Testis (tissue), 5 donors: ENCODE measurements at places on chromosomes 16 and 17. TPM values are rescaled to one million over a fixed set of nuclear protein-coding genes. Genes with fewer than 3 reads are reported as not detected.

Gene CDH11
- polyA plus RNA-seq, result 32.5 TPM

Gene CBFA2T3
- polyA plus RNA-seq, result 7.1 TPM

Gene MPV17L
- polyA plus RNA-seq, result 3.7 TPM

Gene HS3ST4
- 0.37 TPM for polyA plus RNA-seq

Gene TPSD1
- polyA plus RNA-seq, result 1.1 TPM

Gene ZNF594
- 5.8 TPM for polyA plus RNA-seq

Gene VAT1L
- 5.2 TPM for polyA plus RNA-seq

Gene ITGA2B
- polyA plus RNA-seq, result 6.0 TPM

- no peaks in the 10 kb centered on the region for H3K36me3 ChIP-seq
- no peak overlapping the region for H3K27ac ChIP-seq
- no peak for DNase-seq
- no peaks in the 10 kb centered on the region for H3K27me3 ChIP-seq
Observed at GRCh38 chr17:73248532-73248931, 13.1 kb downstream of the CPSF4L start.

DNA sequence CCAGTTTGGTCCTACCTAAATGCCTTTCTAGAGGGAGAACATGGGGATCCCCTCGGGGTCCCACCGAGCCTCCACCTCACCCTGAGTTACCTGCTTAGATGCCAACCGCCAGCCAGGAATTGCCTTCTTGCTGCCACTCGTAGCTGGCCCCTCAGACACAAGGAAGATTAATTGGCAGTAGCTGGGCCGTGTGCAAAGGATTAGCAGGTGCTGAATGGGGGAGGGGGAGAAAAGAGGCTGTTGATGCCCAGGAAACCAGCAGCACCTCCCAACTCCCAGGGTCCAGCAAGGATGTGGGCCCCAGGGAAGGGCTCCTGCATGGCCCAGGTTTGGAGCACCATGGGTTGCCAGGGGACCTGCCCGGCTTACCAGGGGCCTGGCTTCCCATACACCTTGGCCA is at the start of gene CNGB1:
TSS of gene CNGB1 (minus strand) at position 159 of the 400 bp plus-strand sequence. CDS start 3,842 bp downstream, outside the sequence.
- no peaks in the 10 kb centered on the region for H3K27me3 ChIP-seq
- DNase-seq, result no peak
- H3K4me1 ChIP-seq, result peaks cover 3% of the 10 kb centered on the region
- no peak within 1 kb of the TSS for H3K4me3 ChIP-seq
- no peak within 1 kb of the TSS for H3K27ac ChIP-seq

DNA sequence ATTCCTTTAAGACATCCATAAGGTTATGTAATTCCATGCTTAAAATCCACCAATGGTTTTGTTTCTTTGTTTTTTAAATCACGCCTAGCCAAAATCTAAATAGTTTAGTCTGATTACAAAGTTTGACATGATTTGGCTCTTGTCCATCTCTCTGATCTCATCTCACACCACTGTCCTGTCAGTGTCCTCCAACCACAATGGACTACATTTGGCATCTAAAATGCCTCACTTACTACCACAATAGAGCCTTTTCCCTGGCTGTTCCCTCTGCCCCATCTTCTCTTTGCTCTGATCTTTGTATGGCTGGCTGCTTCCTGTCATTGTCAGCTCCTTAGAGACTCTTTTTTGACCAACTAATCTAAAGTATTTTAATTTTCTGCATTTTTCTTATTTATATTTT is 157.2 kb downstream of the MYO1D start:
- no peaks in the 10 kb centered on the region for H3K4me1 ChIP-seq
- no peak for DNase-seq
- H3K27me3 ChIP-seq, result no peaks in the 10 kb centered on the region
- no peak overlapping the region for H3K27ac ChIP-seq
- no peaks in the 10 kb centered on the region for H3K36me3 ChIP-seq
- H3K4me3 ChIP-seq, result no peak overlapping the region

- H3K27ac ChIP-seq, result no peak overlapping the region
- H3K4me1 ChIP-seq, result no peaks in the 10 kb centered on the region
- H3K4me3 ChIP-seq, result no peak overlapping the region
- no peaks in the 10 kb centered on the region for H3K36me3 ChIP-seq
- no peak for DNase-seq
Observed at GRCh38 chr16:27761816-27762215, 211.9 kb downstream of the KATNIP start.

DNA sequence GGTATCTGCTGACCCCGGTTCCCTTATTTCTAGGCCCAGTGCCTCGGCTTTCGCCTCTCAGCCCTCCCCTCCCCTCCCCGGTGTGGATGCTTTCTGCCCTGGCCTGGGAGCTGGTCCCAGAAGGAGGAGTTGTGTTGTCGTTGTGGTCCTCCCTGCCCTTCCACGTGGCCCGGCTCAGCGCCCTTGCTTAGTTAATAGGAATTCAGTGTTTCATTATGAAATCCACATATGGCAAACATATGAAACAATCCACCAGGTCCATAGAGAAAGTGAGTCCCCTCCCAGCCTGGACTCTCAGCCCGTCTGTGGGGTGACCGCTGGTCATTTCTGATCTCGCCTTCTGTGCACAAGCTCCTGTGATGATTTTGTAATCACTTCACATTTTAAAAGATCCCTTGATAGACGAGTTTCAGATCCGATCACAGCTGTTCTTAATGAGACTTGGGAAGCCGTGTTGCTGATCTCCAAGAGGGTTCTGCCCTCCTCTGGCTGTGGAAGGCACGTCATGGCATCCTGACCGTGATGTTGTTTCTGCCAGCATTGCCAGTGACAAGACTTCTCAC is 112.1 kb downstream of the BANP start:
- H3K27ac ChIP-seq, result no peak overlapping the region
- peaks cover 4% of the 10 kb centered on the region for H3K4me1 ChIP-seq
- no peak overlapping the region for H3K4me3 ChIP-seq
- no peaks in the 10 kb centered on the region for H3K27me3 ChIP-seq

GRCh38 chr17:28856028-28856574 is 1.3 kb downstream of the ERAL1 start:
- no peak for DNase-seq
- no peak overlapping the region for H3K27ac ChIP-seq
- no peaks in the 10 kb centered on the region for H3K36me3 ChIP-seq
- peaks cover 5% of the 10 kb centered on the region for H3K4me1 ChIP-seq
- H3K4me3 ChIP-seq, result no peak overlapping the region

GRCh38 chr17:31778523-31778922 is 80.5 kb downstream of the COPRS start:
- H3K4me3 ChIP-seq, result no peak overlapping the region
- H3K27me3 ChIP-seq, result no peaks in the 10 kb centered on the region
- no peaks in the 10 kb centered on the region for H3K36me3 ChIP-seq
- DNase-seq, result no peak
- no peak overlapping the region for H3K27ac ChIP-seq

GRCh38 chr17:7435676-7436555 is 681 bp downstream of the TMEM102 start:
- H3K27me3 ChIP-seq, result no peaks in the 10 kb centered on the region
- no peaks in the 10 kb centered on the region for H3K36me3 ChIP-seq
- no peak overlapping the region for H3K27ac ChIP-seq
- DNase-seq, result no peak

GRCh38 chr17:56083475-56083874 is 69.8 kb upstream of the ANKFN1 start:
- no peaks in the 10 kb centered on the region for H3K36me3 ChIP-seq
- no peaks in the 10 kb centered on the region for H3K27me3 ChIP-seq
- H3K27ac ChIP-seq, result no peak overlapping the region
- DNase-seq, result no peak

GRCh38 chr17:55154101-55154500 is 110.7 kb upstream of the HLF start:
- H3K27me3 ChIP-seq, result no peaks in the 10 kb centered on the region
- no peak overlapping the region for H3K27ac ChIP-seq
- no peaks in the 10 kb centered on the region for H3K36me3 ChIP-seq
- H3K4me1 ChIP-seq, result no peaks in the 10 kb centered on the region
- DNase-seq, result no peak

- H3K27me3 ChIP-seq, result no peaks in the 10 kb centered on the region
- no peak for DNase-seq
- peaks cover 15% of the 10 kb centered on the region for H3K4me1 ChIP-seq
- H3K4me3 ChIP-seq, result no peak overlapping the region
- no peaks in the 10 kb centered on the region for H3K36me3 ChIP-seq
Observed at GRCh38 chr16:85657996-85658395, 30.8 kb downstream of the GINS2 start.

GRCh38 chr17:32723310-32723955 is 153.5 kb downstream of the MYO1D start:
- H3K4me1 ChIP-seq, result no peaks in the 10 kb centered on the region
- H3K36me3 ChIP-seq, result no peaks in the 10 kb centered on the region
- no peak overlapping the region for H3K4me3 ChIP-seq
- DNase-seq, result no peak
- no peak overlapping the region for H3K27ac ChIP-seq

- H3K4me1 ChIP-seq, result peaks cover 11% of the 10 kb centered on the region
- H3K27ac ChIP-seq, result no peak overlapping the region
- DNase-seq, result no peak
- no peaks in the 10 kb centered on the region for H3K36me3 ChIP-seq
- no peaks in the 10 kb centered on the region for H3K27me3 ChIP-seq
- H3K4me3 ChIP-seq, result no peak overlapping the region
Observed at GRCh38 chr16:85543536-85543935, 69.6 kb upstream of the GSE1 start.

DNA sequence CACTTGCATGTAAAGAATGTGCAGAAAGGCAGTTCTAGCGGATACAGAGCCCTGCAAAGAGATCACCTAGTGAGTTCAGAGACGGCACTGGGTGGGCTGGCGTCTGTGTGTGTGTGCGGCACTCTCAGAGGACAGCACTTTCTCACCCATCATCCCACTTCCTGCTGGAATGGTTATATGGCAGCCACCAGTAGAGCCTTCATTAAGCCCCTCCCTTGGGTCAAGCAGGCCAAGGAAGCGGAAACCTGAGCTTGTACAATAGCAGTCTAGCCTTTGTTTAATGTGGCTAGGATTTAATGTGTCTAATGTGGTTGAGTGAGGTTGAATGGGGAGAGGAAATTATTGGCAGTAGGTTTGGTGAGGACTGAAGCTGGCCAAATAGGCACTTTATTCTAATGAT is 88.3 kb upstream of the ELAC2 start:
- no peak overlapping the region for H3K4me3 ChIP-seq
- H3K27ac ChIP-seq, result no peak overlapping the region
- no peaks in the 10 kb centered on the region for H3K36me3 ChIP-seq

DNA sequence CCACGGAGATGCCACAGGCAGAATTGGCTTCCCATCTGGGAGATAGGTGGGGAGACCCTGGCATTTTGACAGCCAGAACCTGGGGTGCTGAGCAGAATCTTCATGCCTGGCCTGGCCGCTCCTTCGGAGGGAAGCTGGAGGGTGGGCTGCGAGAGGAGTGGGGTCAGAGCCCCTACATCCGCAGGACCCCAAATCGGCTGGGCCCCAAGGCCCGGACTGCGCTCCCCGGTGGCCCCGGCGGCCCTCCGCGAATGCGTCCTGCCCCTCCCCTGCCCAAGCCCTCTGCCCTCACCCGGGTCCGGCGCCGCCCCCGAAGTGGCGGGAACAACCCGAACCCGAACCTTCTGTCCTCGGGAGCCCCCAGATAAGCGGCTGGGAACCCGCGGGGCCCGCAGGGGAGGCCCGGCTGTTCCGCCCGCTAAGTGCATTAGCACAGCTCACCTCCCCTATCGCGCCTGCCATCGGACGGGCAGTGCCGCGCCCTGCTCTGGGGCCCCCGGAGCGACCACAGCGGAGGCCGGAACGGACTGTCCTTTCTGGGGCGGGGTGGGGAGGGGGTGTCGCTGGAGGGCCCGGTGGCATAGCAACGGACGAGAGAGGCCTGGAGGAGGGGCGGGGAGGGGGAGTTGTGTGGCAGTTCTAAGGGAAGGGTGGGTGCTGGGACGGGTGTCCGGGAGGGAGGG is 850 bp upstream of the PNMT start:
- no peaks in the 10 kb centered on the region for H3K36me3 ChIP-seq
- H3K4me1 ChIP-seq, result peaks cover 23% of the 10 kb centered on the region
- H3K27ac ChIP-seq, result no peak overlapping the region
- peak; percentile 33 for DNase-seq
- H3K4me3 ChIP-seq, result peak overlapping the region; percentile 40
- H3K27me3 ChIP-seq, result no peaks in the 10 kb centered on the region

- no peaks in the 10 kb centered on the region for H3K27me3 ChIP-seq
- no peaks in the 10 kb centered on the region for H3K36me3 ChIP-seq
- H3K4me1 ChIP-seq, result no peaks in the 10 kb centered on the region
- H3K4me3 ChIP-seq, result no peak overlapping the region
- H3K27ac ChIP-seq, result no peak overlapping the region
Observed at GRCh38 chr17:76781056-76781982, 43.4 kb downstream of the MFSD11 start.

- H3K36me3 ChIP-seq, result no peaks in the 10 kb centered on the region
- no peaks in the 10 kb centered on the region for H3K27me3 ChIP-seq
- H3K4me1 ChIP-seq, result no peaks in the 10 kb centered on the region
- no peak for DNase-seq
- no peak overlapping the region for H3K27ac ChIP-seq
Observed at GRCh38 chr17:16433514-16433913, 18.1 kb downstream of the TRPV2 start.

GRCh38 chr17:39852239-39852638 is 11.9 kb downstream of the IKZF3 start:
- no peak overlapping the region for H3K27ac ChIP-seq
- no peak for DNase-seq
- H3K4me3 ChIP-seq, result no peak overlapping the region

DNA sequence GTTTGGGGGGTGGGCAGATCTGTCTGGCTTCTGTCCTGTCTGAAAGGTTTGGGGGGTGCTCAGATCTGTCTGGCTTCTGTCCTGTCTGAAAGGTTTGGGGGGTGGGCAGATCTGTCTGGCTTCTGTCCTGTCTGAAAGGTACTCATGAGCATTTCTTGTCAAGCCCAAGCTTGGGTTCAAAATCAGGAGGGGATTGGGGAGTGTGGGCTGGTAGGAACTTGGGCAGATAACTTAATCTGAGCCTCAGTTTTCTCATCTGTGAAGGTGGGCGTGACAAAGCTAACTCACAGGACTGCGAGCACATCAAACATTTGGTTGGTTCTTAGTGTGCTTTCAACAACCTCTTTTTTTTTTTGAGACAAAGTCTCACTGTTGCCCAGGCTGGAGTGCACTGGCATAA is 35.2 kb downstream of the HAPSTR1 start:
- H3K36me3 ChIP-seq, result no peaks in the 10 kb centered on the region
- no peak for DNase-seq
- H3K4me3 ChIP-seq, result no peak overlapping the region
- H3K4me1 ChIP-seq, result no peaks in the 10 kb centered on the region
- no peaks in the 10 kb centered on the region for H3K27me3 ChIP-seq
- H3K27ac ChIP-seq, result no peak overlapping the region

GRCh38 chr16:47612711-47613110 is 151.6 kb downstream of the PHKB start:
- H3K4me3 ChIP-seq, result no peak overlapping the region
- H3K27ac ChIP-seq, result no peak overlapping the region
- DNase-seq, result no peak

DNA sequence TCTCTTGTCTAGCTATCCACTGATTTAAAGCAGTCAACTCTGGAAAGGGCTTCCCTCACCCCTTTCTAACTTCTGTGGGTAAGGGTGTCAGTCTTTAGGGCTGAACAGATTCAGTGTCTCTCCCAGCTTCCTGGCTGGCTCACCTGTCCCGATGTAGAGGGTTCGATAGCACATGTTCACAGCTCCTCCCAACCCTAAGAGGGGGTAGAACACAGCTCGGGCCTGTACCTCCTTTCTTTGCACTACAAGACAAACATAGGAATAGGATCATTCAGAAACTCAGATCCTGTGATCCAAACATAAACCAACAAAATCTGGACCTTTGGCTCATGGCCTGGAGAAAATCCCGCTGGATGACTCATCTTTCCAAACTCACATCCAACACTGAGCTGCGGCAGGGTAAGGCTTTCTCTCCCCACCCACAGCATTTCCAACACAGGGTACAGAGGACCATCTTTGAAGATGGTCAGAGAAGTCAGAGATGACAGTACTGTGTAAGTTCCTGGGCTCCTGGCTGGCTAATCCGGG is 5.8 kb upstream of the DHRS13 start:
- no peaks in the 10 kb centered on the region for H3K27me3 ChIP-seq
- H3K36me3 ChIP-seq, result no peaks in the 10 kb centered on the region
- peak overlapping the region; percentile 15 for H3K27ac ChIP-seq
- no peak overlapping the region for H3K4me3 ChIP-seq
